ENCODE measurements at places on chromosomes 12 and 14.
A peak's percentile ranks its signal among the peaks of the same experiment; 100 is the strongest.

- no peak for DNase-seq
Observed at GRCh38 chr14:71658261-71658860, 273.9 kb upstream of the RGS6 start.

- peak; percentile 28 for DNase-seq
Observed at GRCh38 chr14:58749066-58749669, 111.4 kb downstream of the DACT1 start.

DNA sequence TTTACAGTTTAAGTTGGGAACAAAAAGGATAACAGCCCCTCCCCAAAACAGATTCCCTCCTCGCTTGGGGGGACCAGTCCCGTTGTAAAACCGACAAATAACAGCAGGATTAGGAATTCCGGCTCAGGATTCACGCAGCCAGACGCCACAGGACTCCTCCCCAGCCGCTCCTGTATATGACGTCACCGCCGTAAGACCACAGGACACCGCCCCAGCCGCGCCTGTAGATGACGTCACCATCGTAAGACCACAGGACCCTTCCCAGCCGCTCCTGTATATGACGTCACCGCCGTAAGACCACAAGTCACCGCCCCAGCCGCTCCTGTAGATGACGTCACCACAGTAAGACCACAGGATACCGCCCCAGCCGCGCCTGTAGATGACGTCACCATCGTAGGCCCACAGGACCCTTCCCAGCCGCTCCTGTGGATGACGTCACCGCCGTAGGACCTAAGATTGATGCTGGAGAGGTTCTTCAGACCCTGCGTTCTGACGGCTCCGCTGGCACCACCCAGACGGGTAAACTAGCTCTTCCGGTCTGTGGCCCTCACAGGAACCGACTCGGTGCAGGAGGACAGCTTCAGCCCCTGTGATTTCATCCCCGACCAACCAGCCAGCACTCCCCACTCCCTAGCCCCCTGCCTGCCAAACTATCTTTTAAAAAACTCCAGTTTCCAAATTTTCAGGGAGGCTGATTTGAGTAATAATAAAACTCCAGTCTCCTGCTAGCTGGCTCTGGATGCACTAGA, 43.9 kb upstream of the FBRSL1 start:
- peak; percentile 91 for DNase-seq

GRCh38 chr12:127075981-127076380, 1191.0 kb upstream of the TMEM132C start:
- DNase-seq = no peak

DNA sequence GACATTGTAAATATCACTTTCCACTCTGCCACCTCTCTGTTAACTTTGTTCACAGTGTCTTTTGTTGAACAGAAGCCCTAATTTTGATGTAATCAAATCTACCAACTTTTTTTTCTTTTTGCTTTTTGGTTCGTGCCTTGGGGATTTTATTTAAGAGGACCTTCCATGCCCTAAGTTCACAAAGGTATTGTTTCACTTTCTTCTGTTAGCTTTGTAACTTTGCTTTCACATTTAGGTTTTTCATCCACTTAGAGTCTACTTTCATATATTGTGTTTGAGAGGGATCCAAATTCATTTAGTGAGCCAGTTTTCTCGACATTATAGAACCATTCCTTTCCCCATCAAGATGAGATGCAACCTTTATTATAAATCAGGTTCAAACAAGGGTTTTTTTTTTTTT, 275.7 kb upstream of the CRY1 start:
- DNase-seq = no peak

DNA sequence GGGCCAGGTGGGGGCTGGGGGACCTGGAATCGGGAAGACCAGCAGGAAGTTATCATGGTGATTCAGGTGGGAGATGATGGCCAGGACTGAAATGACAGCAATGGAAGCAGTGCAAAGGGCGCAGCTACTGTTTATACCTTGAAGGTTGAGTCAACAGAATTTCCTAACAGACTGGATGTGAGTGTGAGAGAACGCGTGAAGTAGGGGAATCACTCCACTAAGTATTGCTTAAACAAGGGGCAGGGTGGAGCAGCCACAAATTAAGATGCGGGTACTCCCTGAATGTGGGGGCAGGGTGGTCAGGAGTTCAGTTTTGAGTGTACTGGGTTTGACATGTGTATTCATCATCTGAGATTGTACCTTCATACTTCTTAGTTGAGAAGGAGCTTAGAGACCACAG, 45.1 kb downstream of the MYF5 start:
- DNase-seq = no peak

DNA sequence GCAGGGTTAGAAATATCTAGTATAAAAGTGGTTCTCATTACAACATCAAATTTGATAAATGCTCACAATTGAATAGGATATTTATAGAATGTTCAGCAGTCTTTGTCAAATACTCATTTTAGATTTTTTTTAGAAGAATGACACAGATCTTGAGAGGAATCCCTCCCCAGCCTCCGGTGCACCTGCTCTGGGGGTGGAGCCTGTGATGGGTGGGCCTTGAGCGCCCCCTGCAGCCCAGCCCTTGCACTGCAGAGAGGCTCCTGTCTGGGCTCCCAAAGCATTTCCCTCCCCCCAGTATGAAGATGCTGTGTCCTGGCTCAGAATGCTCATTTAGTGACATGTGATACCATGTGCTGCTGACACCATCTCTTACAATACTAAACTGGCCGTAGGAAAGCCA, 792.3 kb downstream of the TMEM121 start:
- peak; percentile 22 for DNase-seq

DNA sequence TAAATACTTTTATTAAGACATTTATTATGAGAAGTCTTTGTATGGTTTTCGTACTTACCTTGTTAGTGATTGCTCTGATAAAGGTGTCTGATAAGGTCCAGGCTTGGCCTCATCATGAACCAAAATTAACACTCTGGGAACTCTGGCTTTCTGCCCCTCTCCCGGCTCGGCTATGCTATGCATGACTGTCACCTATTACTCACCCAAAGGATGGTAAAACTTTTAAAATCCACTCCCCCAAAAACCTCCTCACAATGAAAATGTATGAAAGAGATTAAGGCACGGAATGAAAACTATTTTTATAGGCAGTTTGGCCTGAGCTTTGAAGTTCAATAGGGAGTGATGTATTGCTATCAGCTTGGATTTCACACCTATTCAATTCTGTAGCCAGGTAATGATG, 217.3 kb upstream of the TBX3 start:
- no peak for DNase-seq

DNA sequence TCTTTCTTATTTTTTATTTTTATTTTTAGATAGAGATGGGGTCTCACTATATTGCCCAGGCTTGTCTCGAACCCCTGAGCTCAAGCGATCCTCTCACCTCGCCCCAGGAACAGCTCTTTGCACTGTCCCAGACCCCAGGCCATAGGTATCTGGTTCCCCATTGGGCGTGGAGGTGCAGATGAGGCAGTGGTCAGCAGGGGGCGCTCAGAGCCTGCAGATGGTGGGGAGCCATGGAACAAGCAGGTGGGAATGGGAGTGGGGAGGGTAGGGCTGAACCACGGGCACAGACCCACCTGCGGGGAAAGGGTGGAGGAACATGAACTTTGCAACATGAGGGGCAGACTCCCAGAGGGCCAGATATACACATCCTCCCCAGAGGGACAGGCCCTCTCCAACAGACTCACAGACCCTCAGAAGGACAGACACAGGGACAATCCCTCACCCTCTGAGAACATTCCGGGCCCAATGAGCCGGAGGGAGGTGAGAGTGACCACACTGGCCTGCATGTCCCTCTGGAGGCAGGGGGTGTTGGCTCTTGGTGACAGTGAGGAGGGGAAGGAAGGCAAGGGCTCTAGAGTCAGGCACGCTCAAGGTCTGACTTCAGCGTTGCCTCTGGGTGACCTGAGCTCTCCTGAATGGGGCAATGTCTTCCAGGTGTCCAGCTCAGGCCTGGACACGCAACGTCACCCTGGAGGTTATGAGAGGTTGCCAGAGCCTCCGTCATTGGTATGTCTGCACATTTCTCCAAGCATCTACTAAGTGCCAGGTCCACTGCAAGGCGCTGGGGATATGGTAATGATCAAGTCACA, 34.9 kb downstream of the KRT80 start:
- peak; percentile 58 for DNase-seq

DNA sequence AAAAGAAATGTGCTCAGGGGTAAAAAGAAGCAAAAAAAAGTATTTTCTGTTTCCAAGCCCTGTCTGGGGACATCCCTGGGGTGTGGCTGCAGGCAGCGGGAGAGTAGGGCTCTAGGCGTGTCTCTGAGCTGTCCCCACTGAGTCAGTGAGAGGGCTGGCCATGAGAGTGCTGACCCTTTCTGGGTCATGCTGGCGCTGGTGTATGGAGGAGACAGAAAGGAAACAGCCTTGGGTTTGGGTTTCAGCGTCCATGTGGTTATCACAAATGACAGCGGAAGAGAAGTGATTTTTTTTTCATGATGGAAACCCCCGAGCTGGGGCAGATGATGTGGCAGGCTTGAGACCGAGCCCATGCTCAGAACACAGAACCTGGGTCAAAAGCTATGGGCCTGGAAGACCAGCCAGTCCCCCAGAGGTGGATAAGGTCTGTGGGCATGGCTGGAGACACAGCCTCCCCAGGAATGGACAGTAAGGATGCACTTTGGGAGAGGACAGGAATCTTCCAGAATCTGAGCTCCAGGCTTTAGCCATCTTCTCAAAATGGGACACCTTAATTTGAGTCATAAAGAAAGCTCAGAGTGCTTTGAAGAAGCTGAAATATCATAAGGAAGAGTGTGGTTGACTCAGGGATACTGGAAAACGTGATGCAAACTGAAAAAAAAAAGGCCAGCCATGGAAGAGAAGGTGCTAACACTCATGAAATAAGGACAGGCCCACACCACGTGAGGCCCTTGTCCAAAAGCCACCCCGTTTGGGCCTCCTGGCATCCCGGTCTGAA, 36.2 kb downstream of the SYNE3 start:
- DNase-seq = peak; percentile 13

DNA sequence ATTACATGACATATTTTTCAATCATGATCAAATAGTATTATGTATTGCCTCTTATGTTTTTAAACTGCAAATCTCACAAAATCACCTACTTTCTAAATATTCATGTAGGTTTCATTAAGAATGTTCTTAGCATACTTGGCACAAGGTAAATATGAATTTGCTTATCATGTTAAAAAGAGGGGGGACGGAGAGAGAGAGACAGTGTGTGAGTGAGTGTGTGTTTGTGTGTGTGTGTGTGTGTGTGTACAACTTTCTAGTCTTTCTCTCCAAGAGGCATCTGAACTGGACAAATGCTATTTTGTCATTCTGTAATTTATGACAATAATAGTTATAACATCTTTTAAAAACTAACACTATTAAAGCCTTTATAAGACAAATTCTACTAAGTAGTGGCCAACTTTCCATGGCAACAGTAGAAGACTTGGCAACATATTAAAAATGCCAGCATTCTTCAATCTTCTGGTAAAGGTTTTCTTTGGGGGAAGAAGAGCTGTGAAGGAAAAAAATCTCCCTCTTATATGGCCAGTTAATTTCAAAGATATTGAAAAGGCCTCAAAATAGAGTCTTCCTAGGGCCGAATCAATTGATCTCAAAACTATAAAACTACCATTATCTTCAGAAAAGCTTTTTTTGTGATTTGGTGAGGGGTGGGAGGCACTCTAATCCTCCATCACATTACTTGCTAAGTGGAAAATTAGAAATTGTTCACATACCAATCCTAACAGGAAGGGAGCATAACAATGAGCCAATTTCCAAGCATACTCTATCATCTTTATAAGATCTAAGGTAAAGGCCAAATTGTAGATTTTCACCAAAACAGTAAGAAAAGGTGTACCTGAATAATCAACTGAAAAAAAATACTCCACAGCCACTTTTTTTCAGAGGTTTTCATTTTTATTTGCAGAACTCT, 28.2 kb downstream of the CDK17 start:
- DNase-seq = no peak

DNA sequence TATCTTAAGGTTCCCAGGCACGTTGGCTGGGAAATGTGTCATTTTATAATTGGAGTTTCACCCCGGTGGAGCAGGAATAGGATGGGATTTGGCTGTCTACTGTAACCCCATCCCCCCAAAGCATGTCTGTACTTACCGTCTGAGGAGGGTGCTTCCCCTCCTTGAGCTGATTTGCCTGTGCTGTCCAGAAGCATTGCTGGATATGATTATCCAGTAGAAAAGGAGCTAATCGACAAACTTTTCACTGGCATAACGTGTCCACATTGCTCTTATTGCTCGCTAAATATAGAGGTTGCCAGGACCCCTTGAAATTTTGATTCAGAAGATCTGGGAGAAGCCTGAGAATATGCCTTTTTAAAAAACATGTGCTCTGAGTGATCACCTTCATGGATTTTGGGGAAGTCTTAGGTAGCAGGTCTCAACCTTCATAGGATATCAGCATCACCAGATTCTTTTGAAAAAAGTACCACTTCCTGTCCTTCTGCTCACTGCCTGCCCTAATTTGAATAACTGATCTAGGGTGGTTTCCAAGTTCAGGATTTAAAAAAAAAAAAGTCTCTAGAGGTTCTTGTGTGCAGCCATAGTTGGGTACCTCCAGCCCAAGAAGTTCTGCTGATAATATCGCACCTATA, 80.4 kb upstream of the KCNA1 start:
- DNase-seq = no peak

DNA sequence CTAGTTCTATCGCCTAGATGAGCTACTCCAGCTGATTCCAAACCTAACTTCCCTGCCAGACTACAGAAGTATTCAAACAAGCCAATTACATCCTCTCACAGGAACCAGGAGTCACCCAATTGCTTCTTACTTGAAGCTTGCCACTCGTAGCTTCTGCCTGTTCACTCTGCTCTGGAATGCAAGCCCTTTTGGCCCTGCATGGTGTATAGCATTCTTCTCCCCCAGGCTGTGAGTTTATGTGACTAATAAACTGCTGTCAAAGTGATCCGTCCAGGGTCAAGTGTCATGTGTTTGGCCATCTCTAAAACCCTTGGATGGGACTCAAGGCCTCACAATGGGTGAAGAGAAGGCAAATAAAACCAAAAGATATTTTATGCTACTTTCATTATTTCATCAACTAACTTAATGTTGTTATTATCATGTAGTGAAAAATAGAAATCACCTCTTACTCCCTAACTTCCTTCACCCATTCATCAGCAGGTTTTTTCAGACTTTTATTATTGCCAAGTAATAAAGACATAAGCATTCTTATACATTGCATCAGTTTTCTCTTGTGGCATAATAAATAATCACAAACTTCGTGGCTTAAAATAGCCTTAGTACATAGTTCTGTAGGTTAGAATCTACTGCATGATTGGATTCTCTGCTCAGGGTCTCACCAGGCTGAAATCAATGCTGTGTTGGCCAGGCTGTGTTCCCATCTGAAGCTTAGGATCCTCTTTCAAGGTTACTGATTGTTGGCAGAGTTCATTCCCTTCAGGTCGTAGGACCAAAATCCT, 1981.7 kb upstream of the FLRT2 start:
- no peak for DNase-seq
